Progenitor cell of endocrine pancreas (in vitro differentiated cells): ENCODE measurements at places on chromosomes 6 and 20.

- peaks cover 13% of the 10 kb centered on the region for H3K4me1 ChIP-seq
- DNase-seq: no peak
- peaks cover 1% of the 10 kb centered on the region for H3K36me3 ChIP-seq
- no peak overlapping the region for H3K27ac ChIP-seq
- H3K27me3 ChIP-seq: no peaks in the 10 kb centered on the region
These were observed 312.1 kb upstream of the MAN1A1 start for GRCh38 chr6:119661628-119662027.

GRCh38 chr6:111721753-111722154, 116.1 kb upstream of the TRAF3IP2 start:
- H3K27me3 ChIP-seq: no peaks in the 10 kb centered on the region
- H3K36me3 ChIP-seq: peaks cover 9% of the 10 kb centered on the region
- H3K4me3 ChIP-seq: no peak overlapping the region
- no peak for DNase-seq
- no peak overlapping the region for H3K27ac ChIP-seq
- peaks cover 2% of the 10 kb centered on the region for H3K4me1 ChIP-seq

DNA sequence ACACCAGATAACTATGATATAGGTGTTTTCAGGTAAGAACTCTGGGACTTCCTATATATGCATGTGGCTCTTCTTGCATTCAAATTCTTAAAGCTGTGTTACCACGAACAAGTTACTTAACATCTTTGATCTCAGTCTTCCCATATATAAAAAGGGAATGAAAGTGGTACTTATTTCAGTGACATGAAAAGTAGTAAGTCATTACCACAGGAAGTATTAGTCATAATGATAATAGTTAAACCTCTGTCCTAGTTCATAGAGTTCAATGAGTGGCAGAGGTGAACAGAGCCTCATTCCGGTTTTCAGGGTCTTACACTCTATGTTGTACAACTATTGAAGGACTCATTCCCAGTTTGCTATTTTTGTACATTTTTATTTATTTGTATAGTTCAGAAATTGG, 237.0 kb downstream of the NKAIN2 start:
- no peak overlapping the region for H3K27ac ChIP-seq

- no peak overlapping the region for H3K4me3 ChIP-seq
- no peak overlapping the region for H3K27ac ChIP-seq
- no peaks in the 10 kb centered on the region for H3K27me3 ChIP-seq
- H3K36me3 ChIP-seq: no peaks in the 10 kb centered on the region
These were observed 248.1 kb upstream of the OPRM1 start for GRCh38 chr6:153790876-153791473.

DNA sequence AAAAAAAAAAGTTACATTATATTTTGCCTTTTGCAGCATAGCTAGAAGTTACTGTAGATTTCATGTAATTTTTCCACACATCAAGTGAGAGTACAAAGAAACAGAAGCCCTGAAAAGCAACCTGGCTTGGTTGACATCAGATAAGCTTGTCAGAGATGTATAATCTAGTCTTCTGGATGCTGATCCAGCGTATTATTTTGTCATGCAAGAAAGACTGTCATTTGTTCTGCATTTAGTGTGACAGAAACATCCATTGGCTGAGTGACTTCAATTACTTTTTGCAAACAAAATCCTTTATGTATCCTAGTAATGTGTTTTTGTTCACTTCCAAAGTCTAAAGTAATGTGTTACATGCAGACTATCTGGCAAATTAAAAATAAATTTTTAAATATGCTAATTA, 75.3 kb downstream of the FAM83B start:
- no peaks in the 10 kb centered on the region for H3K36me3 ChIP-seq
- no peak overlapping the region for H3K4me3 ChIP-seq
- H3K27me3 ChIP-seq: no peaks in the 10 kb centered on the region
- no peak overlapping the region for H3K27ac ChIP-seq
- no peak for DNase-seq
- H3K4me1 ChIP-seq: no peaks in the 10 kb centered on the region

- no peak overlapping the region for H3K27ac ChIP-seq
- DNase-seq: no peak
- H3K36me3 ChIP-seq: peaks cover 19% of the 10 kb centered on the region
- peak overlapping the region; percentile 96 for H3K4me3 ChIP-seq
These were observed 1.3 kb upstream of the RING1 start for GRCh38 chr6:33206864-33207551.

- no peaks in the 10 kb centered on the region for H3K36me3 ChIP-seq
- no peaks in the 10 kb centered on the region for H3K27me3 ChIP-seq
- H3K4me1 ChIP-seq: peaks cover 17% of the 10 kb centered on the region
- DNase-seq: no peak
These were observed 16.7 kb downstream of the TIAM2 start for GRCh38 chr6:155011809-155012291.

GRCh38 chr6:130629640-130630039, 197.6 kb upstream of the SMLR1 start:
- H3K27me3 ChIP-seq: no peaks in the 10 kb centered on the region
- DNase-seq: no peak
- H3K4me1 ChIP-seq: peaks cover 6% of the 10 kb centered on the region
- H3K36me3 ChIP-seq: no peaks in the 10 kb centered on the region

GRCh38 chr6:144711661-144712060, 426.5 kb downstream of the UTRN start:
- H3K4me1 ChIP-seq: peaks cover 9% of the 10 kb centered on the region
- no peak overlapping the region for H3K4me3 ChIP-seq
- H3K27ac ChIP-seq: no peak overlapping the region
- peaks cover 6% of the 10 kb centered on the region for H3K36me3 ChIP-seq
